ENCODE measurements at places on chromosomes 16 and 17. TPM values are rescaled to one million over a fixed set of nuclear protein-coding genes. Genes with fewer than 3 reads are reported as not detected.

The DCAF7 gene
- total RNA-seq, result 99.1 TPM

The MTSS2 gene
- total RNA-seq, result 3.0 TPM

The UBE2I gene
- 257 TPM for total RNA-seq

The CTF1 gene
- total RNA-seq, result not detected

The HSD11B2 gene
- total RNA-seq, result 1.5 TPM

The SOST gene
- not detected for total RNA-seq

The PRSS33 gene
- total RNA-seq, result 0.15 TPM
